ENCODE measurements at places on chromosomes 7 and 10.
A peak's percentile ranks its signal among the peaks of the same experiment; 100 is the strongest.

- peak; percentile 42 for DNase-seq
Measured at GRCh38 chr10:91006001-91006751, 85.3 kb upstream of the ANKRD1 start.

GRCh38 chr7:45460379-45460778 is 113.8 kb upstream of the ADCY1 start:
- no peak for DNase-seq

DNA sequence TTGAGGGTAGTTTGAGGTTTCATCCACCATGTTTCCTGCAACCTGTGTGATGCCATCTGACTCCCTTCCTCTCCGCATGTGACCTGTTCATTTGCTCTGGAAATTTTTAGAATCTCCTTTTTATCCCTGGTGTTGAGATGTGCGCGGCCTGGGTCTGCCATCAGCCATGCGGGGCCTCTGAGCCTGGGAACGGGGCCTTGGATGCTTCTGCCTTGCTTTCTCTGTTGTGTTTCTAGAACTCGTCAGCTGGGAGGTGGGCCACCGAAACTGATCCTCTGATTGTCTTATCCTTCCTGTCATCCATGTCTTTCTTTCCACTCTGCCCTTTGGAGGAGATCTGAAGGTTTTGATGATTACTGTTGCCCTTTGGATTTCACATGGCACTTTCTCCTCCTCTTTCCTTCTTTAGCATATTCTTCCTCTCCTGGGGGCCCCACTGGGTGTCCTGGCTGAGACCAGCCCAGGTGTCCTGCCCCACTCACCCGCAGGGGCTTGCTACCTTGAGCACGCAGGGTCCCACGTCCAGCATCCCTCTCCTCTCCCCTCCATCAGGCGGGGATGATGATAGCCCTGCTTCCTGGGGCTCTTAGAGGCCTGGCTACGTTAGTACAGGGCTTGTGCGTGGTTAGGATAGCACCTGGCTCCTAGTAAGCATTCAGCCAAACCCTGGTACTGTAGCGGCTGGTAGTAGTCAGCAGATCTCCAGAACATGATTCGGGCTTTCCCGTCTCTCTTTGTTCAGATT is 29.9 kb downstream of the PPP2R2D start:
- DNase-seq, result no peak

DNA sequence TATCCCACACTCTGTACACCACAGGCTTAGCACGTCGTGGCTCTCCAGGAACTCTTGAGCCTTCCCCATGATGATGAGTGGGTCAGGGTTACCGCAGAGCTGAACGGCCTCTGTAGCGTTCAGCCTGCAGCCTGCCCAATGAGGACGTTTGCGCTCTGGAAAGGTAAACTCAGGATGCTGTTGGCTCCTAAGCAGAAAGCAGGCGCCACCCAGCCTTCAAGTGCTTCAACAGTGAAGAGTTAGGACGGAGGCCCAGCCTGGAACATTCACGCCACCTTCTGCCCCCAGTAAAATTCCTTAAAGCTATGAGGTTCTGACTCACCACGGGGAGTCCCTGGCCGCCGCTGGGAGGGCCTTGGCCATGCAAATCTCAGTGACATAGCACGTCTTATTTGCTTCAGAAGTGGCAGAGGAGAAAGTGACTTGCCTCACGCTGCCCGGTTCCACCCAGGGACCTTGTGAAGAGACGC is 161.5 kb upstream of the SH2B2 start:
- no peak for DNase-seq

DNA sequence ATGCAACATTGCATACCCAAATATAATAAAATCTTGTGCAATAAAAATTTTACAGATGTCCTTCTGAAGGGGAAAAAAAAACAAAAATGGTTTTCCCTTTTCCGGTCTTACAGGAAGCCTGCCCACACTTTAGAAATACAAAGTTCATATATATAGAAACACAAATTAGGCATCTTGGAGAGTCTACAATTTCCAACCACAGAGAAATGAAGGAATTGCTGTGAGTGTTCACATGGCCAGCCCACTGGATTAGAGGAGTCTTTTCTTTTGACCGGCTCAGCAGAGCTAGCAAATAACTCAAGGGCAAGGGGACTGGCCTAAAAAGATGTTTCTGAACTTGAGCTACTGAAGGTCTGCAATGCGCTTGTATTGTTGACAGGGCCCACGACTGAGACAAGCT is 92.4 kb downstream of the GLI3 start:
- no peak for DNase-seq

GRCh38 chr7:131231381-131232220 is 96.1 kb upstream of the MKLN1 start:
- peak; percentile 76 for DNase-seq

GRCh38 chr10:29922892-29923291 is 136.5 kb downstream of the JCAD start:
- no peak for DNase-seq

DNA sequence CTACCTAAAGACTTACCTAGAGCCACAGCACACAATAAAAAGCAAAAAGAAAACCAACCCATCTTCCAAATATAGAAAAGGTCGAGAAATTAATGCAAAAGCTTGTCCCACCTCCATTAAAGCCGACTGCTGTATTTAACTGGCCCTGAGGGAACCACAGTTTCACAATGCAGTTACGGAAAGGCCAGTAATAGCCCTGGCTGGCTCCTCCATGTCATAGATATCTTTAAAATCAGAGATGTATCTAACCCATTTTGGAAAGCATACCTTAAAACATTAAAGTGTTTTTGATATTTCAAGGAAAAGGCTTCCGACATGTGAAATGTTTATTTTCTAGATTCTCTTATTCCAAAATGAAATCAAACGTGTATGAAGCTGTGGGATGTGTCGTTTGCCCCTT is 23.0 kb downstream of the HDAC9 start:
- DNase-seq, result no peak

DNA sequence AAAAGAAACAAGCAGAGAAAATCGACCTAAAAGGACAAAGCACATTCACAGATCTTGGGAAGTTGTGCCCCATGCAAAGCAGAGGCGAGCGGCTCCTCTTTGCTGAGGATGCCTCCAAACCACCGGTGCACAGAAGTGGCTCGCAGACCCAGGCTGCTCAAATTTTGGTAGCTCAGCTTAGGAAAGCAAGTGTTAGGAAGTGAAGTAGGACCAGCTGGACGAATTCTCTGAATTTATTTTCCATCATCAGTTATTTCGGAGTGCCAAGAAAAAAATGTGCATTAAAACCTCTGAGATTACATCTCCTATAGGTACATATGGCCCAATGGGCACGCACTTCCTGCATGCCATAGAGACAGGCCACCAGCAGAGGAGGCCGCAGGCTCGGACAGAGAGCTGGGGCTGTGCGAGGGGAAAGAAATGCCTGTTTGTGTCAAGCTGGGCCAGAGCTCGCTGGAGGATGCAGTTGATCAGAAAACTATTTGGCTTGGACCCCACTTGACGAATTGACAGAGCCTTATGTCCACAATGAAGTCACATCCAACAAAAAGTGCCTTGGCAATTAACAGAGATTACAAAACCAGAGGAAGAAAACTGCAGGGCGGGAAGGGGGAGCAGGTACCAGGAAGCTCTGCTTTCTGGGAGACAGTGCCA is 122.3 kb upstream of the LYZL2 start:
- peak; percentile 59 for DNase-seq

DNA sequence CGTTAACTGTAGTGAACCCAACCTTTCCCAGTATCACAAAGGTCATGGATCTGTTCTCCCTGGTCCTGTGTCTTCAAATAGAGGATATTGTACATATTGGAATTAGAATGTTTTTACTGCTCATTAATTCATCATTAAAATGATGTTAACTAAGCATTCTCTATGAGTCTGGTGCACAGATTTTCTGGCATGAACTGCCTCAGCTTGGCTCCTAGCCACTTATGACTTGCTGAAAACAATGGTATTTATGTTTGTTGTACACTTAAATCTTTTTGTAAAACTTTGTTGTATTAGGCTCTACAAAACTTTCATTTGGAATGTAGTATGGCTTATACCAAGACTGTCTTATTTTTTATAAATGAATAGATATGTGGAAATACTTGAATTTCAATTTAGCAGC is 329.4 kb downstream of the TFEC start:
- DNase-seq, result no peak

DNA sequence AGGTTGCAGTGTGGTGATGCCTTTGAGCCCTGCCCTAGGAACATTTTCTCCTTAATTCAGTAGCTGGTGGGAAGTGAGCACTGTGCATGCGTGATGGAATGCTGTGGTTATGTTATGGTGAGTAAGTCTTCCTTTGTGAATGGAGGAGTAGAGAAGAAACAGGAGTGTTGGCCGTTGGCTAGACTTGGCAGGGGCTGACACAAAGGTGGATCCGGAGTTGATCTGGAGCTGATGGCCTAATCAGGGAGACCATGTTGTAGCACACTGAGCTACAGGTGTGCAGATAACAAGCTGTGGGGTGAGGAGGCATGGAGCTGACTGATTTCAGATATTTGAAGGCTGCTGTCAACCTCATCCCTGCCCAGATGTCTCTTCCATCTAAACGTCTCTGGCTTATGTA is 122.3 kb downstream of the CNNM2 start:
- DNase-seq, result no peak

DNA sequence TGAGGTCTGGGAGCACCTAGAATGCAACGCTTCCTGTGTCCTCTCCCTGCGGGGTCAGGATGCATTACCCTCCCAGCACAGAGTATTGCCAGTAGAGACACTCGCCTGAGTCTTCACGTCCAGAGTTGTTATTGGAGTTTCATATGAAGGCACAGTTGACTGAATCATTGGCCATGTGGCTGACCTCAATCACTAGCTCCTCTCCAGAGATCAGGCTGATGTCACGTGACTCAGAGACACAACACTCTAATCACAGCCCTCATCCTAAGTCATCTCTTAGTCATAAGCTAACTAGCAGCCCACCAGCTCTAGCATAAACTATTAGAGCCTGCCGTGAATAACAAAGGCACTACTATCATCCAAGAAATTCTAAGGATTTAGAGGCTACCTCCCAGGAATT is 107.8 kb downstream of the HECW1 start:
- no peak for DNase-seq

DNA sequence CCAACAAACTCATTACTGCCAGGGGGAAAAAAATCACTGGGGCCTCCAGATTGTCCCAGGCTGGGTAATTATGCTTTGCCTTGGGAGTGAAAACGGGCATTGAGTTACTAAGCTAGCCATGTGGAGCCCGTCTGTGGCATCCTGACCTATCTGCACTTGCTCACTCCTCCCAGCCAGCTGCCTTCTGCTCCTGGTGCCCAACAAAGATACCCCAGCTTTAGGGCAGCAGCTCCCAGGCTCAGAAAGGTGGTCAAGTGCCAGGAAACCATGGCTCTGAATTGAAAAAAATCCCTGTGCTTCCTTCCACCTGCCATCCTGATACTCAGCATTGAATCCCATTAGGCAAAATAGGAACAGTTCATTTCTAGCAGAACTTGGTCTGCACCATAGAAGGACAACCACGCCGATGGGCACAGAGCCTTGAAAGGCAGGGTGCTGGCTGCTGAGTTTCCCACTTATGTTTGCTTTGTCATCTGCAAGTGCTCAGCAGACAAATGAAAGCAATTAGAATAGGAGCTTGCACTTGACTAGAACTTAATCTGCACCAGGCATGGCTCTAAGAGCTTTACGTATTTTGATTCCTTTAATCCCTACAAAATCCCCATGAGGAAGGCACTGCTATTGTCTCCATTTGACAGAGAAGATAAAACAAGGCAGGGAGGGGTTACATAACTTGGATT is 42.8 kb downstream of the HSPA12A start:
- DNase-seq, result no peak

DNA sequence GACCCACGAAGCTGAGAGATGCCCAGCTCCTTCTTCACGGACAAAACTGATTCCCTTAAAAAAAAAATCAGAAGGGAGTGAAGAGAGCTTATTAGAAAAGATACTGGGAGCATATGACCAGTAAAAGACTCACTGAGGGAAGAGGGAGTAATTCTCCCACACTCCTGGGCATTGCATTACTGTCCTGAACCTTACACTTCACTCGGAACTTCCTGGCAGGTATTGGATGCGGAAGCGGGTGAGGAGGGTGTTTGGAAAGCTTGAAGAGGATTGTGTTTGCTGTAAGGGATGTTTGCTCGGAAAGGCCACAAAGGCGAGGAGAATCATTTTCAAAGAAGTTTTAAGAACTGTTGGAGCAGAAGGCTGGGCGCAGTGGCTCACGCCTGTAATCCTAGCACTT is 375 bp downstream of the HKDC1 start:
- no peak for DNase-seq

- DNase-seq, result no peak
Measured at GRCh38 chr10:76231286-76231934, 800.0 kb downstream of the LRMDA start.

DNA sequence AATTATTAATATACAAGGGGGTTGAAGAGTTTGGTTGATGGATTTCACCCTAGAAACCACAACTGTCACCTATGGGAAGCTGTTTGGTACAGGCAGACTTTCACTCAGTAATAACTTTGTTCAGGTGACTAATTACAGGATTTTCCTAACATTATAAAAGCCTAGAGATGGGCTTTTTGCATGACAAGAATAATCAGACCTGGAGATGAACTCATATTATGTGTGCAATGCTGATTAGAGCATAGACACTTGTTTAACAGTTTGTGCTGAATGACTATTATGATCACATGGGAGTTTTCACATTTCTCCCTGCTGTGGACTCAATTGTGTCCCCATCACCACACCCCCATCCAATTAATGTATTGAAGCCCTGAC is 90.2 kb upstream of the STEAP4 start:
- DNase-seq, result no peak

DNA sequence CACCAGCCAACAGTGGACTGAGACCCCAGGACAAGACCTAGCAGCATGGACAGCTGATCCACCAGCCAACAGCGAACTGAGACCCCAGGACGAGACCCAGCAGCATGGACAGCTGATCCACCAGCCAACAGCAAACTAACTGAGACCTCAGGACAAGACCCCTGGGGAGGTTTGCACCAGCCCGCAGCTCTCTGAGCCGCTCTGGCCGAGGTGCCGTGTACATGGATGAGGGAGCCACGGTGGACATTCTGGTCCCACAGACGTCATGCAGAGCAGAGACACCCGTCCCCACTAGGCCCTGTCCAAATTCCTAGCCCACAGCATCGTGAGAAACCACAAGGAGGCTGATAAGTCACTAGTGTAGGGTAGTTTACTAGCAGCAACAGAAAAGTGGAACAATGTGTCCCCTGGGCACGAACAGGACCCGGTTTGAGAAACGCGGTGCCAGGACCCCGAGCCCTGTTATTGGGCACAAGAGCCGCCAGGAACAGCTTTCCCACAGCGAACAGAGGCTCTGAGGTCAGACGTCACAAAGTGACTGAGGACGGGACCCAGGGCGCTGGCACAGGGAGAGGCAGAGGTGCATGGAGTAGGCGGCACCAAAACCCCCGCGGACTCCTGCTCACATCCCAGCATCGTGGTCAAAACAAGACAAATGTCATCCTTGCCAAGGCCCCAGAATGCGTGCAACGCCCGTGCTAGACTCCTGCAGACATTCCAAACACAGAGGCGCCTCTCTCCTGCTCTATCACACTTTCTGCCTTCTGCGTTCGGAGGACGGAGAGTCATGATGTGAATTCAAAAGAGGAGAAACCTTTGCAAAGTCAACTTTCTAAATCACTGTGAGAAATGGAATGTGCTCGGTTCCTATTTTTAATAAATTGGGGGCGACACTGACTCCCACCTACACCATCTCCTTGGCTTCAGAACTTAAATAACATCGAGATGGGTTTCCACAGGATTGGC is 8.1 kb downstream of the STK32C start:
- DNase-seq, result no peak

All from immature natural killer cell (primary cell).